Lower leg skin (tissue), 4 donors: ENCODE measurements at places on chromosomes 7 and 10. TPM values are rescaled to one million over a fixed set of nuclear protein-coding genes. Genes with fewer than 3 reads are reported as not detected.

The PGAM2 gene
- 0.75 TPM for total RNA-seq

The BZW2 gene
- total RNA-seq: 79.0 TPM

The HGF gene
- total RNA-seq: 0.91 TPM

The LOXL4 gene
- 1.8 TPM for total RNA-seq

The SSMEM1 gene
- not detected for total RNA-seq

The CALHM1 gene
- total RNA-seq: not detected

The PLAC9 gene
- total RNA-seq: 7.2 TPM

The FKBP6 gene
- 0.15 TPM for total RNA-seq

The IFIT1B gene
- not detected for total RNA-seq
